ENCODE measurements at places on chromosomes 1 and 21. TPM values are rescaled to one million over a fixed set of nuclear protein-coding genes. Genes with fewer than 3 reads are reported as not detected.

GRCh38 chr1:195608883-195609282 lies 999.4 kb downstream of the KCNT2 start:
- no peak for DNase-seq

DNA sequence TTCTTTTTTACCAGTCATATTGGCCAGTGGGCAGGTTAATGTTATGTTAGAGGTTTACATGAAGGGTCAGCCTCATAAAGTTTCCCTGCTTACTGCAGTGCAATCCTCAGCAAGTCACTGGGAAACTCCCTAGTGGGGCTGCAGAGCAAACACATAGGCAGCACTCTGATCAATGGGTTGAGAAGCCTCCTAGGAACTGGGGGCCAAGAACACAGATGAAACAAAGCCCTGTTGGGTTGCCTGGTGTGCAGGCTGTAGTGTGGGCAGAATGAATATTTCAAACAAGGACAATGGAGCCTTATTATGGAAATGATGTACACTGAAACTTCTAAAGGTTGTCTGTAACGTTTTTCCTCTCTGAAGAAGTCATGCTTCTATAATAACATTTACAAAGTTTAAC lies 431.6 kb upstream of the PTBP2 start:
- DNase-seq, result no peak

DNA sequence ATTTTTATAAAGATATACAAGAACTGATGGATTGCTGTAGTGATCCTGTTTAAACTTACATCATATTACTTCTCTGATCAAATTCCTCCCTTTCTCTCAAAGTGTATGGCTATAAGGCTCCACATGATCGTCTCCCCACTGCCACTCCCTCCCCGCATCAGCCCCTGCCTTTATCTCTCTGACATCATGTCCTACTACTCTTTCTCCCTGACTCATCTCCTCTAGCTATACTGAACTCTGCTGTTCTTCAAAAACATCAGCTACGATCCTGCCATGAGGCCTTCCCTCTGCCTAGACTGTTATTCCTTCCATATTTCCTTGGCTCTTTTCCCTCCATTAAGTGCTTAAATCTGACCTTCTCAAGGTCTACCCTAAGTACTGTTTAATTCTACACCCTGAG lies 22.8 kb downstream of the HFM1 start:
- DNase-seq, result no peak

DNA sequence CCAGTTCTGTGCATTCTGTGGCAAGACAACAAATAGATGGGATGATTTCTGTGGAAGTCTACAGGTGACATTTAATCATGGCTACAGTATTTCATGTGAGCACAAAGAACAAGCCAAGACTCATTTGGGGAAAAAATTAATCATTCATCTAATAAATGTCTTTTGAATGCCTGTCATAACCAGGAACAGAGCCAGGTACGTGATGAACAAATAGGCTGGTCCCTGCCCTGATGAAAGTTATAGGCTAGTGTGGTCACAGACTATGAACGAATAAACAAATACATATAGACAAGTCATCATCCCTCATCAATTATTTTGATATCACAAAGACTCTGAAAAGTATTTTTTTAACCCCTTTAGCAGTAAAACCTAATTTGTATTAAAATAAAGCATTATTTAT lies 226.4 kb upstream of the RRP15 start:
- DNase-seq, result no peak

- no peak for DNase-seq
Measured at GRCh38 chr1:211713231-211713630, 37.8 kb upstream of the NEK2 start.

DNA sequence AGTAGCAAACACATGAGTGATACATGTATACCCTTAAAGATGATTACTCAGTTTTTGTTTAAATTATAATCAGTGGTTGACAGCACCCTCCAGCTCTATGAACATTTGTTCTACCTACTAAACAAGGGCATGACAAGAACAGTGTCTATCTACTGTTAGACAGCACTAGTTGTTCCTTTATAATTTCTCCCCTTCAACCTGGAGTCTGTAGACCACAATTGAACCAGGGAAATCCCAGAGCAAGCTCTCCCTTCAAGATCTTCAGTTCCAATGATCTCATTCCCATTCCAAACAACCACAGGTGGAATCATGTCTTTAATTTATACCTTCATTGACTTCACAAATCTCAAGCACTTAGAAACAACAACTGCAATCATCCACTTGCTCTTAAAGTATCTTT lies 216.1 kb downstream of the HHIPL2 start:
- DNase-seq, result no peak

- no peak for DNase-seq
Measured at GRCh38 chr21:41824466-41825207, 54.5 kb downstream of the PRDM15 start.

- DNase-seq, result no peak
Measured at GRCh38 chr1:39205781-39206464, 1.4 kb downstream of the MACF1 start.

- peak; percentile 68 for DNase-seq
Measured at GRCh38 chr1:157073944-157074685, 25.5 kb downstream of the ETV3L start.

DNA sequence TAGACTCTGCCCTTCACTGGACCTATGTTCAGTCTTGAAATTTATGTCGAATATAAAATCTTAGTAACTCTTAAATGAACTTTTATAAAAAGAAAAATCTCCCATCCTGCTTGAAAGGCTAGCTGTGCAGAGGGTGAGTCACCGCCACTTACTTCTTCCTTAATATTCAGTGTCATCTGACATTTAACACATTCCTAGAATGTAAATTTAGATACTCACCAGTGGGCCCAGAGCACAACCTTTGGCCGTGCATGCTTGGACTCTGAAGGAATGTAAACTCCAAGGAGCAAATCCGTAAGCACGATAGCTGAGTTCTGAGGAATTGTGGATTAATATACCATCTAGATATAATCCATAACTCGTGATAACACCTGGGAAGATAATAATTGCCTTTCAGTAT lies 403.3 kb downstream of the KCTD3 start:
- no peak for DNase-seq

DNA sequence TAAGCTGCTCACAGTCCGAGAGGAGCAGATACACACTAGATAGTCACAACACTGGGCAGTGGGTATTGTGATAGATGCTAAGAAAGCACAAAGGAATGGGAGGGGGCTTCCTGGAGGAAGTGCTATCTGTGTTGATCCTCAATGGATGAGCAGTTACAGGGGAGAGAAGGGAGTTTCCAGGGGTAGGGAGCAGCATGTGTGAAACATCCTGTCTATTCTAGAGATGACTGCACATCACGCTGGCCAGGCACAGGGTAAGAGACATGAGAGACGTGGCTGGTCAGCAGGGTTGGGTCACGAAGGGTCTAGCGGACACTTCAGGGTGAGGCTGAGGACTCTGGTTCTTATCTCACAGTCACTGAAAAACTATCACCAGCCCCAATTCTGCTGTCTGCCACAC lies 235.2 kb downstream of the TRABD2B start:
- DNase-seq, result no peak

GRCh38 chr1:47179017-47179987 lies 10.5 kb downstream of the PDZK1IP1 start:
- peak; percentile 91 for DNase-seq

ZNF678 gene
- 7.7 TPM for total RNA-seq

RAB25 gene
- total RNA-seq, result 0.77 TPM

DARS2 gene
- 62.0 TPM for total RNA-seq

FCGR2B gene
- not detected for total RNA-seq

MPL gene
- total RNA-seq, result not detected

All from activated CD4-positive, alpha-beta T cell treated with anti-CD3 and anti-CD28 coated beads for 36 hours (primary cell).